ENCODE measurements at places on chromosomes 6 and 20.

- DNase-seq: no peak
Measured at GRCh38 chr6:138492871-138493270, 6.4 kb downstream of the NHSL1 start.

GRCh38 chr6:90411292-90411781, 114.7 kb upstream of the BACH2 start:
- DNase-seq: peak; percentile 72

DNA sequence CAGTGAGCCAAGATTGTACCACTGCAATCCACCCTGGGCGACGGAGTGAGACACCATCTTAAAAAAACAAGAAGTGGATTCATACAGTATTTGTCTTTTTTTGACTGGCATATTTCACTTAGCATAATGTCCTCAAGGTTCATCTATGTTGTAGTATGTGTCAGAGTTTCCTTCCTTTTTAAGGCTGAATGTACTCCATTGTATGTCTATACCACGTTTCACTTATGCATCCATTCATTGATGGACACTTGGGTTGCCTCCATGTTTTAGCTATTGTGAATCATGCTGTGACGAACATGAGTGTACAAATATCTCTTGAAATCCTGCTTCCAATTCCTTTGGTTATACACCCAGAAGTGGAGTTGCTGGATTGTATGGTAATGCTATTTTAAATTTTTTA, 28.9 kb upstream of the FAM83D start:
- DNase-seq: no peak

DNA sequence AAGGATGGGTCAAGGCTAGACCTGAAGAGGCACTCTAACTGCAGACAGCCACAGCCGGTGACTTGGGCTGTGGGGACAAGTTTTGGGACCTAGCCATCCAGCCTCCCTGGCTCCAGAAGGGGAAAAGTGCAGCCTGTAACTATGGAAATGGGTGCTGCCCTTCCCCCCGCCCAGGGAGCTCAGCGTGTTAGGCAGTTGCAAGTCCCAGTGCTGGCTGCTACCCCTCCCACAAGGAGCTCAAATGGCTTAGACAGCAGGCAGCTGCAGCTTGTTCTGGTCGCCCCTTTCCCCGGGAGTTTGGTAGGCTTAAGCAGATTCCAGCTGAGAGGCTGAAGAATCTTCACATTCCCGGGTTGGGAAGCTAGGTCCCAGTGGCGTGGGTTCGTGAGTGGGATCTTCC, 162.6 kb downstream of the FAM83B start:
- DNase-seq: no peak

DNA sequence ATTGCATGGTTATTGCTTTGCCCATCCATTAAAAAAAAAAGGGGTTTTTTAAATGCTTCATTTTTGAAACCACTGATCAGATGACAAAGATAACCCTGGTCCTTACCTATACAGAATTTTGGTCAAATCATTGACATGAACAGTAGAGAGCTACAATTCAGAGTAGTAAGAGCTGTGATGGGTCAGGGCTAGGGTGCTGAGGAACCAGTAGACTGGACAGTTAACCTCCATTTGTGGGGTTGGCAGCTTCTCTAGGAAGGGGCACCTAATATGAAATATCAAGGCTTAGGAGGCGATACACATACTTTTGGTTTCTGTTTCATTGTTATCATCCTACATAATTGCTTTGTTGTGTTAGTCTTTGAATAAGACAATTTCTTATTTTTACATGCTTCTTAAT, 55.1 kb downstream of the ORC3 start:
- DNase-seq: no peak

- DNase-seq: no peak
Measured at GRCh38 chr20:6185268-6185667, 62.4 kb upstream of the FERMT1 start.

DNA sequence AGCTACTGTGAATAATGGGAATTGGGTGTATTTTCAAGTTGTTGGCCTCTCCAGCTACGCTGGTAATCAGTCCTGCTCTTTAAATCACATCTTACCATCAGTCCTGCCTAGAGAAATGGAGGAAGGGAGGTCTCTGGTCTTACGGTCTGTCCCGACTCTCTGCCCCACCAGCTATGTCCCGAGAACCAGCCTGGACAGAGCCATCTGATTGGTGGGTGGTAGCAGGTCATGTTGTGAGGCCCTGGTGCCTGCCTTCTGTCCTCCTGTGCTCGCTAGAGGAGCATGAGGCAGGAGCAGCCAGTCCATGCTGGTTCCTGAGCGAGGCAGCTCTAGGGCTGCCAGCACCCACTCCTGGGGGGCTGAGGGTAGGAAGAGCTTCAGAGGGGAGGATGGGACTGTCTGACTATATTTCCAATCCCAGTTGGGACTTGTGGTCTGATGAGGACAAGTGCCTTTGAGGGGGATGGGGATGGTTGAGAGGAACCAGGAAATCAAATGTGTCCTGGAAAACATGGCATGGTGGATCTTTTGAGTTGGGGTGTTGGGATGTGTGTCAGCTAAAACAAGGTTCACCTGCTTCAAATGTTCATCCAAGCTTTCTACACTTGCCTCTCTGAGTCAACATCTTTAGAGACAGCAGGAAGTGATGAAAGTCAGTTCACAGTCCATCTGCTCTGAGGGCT, 33.0 kb downstream of the SYNJ2 start:
- DNase-seq: no peak

- DNase-seq: no peak
Measured at GRCh38 chr6:49339096-49339495, 124.0 kb downstream of the MMUT start.

DNA sequence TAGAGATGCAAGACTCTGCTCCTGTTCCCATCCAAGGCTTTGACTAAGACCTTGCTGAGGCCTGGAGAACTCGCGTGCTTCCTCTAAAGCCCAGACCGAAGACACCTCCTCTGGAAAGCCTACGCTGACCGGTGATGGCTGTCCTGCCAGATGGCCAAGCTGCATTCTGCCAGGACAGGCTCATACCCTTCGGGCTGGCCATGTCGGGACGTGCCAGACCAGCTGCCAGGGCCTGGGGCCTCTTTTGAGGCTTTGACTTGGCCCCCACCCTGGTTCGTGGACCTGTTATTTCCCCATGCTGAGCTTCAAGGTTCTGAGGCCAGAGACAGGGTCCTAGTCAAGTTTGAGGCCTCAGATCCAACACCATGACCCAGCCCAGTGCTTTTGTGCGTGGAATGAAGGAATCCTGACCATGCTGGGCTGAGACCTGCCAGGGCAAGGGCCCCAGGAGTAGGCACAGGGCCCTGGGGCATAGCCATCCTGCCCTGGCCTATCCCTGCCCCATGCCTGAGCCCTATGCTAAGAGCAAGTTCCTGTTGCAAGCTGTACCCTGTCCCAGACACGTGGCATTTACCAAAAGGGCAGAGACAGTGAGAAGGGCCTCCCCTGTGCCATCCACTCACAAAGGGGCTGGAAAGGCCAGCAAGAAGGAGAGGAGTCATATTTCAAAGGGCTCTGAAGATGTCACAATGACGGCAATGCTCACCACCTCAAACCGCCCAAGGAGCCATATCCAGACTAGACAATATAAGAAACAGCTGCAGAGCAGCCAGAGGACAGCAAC, 42.8 kb downstream of the MRPL14 start:
- no peak for DNase-seq

DNA sequence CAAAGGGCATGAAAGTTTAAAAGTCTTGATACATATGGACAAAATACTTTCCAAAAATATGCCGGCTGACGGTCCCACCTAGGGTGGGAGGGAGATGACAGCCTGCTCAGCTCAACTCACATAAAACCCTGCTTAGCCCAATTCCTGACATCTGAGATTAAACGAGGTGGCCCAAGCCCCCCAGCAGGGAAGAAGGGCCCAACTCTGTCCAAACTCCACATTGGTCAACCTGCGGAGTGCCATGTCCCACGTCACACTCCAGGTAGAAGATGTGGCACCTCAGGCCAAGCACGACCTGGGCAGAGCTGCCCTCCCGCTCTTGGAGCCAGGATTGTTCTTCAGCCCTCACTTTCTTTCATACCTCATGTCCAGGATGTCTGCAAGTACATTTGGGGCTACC, 48.2 kb downstream of the FGD2 start:
- DNase-seq: no peak

DNA sequence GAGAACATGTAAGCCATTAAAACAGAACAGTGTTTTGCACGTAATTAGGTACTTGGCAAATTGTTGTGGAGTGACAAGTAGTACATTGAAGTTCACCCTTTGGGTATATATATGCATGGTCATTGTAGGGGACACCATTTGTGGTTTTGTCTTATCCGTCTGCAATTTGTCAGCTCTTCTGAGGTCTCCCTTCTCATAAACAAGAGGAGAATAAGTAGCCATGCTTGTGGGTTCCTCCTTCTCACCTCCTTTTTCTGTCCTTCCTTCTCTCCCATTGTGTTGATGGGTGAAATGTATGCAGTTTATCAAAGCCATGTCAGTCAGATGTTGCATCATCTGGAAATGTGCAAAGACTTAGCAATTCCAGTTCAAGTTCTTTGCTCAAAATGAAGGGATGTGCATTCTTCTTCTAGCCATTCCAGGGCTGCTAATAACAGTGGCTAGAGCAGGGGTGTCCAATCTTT, 70.9 kb downstream of the QKI start:
- DNase-seq: no peak

- DNase-seq: no peak
Measured at GRCh38 chr20:14525426-14525825, 188.0 kb upstream of the FLRT3 start.

DNA sequence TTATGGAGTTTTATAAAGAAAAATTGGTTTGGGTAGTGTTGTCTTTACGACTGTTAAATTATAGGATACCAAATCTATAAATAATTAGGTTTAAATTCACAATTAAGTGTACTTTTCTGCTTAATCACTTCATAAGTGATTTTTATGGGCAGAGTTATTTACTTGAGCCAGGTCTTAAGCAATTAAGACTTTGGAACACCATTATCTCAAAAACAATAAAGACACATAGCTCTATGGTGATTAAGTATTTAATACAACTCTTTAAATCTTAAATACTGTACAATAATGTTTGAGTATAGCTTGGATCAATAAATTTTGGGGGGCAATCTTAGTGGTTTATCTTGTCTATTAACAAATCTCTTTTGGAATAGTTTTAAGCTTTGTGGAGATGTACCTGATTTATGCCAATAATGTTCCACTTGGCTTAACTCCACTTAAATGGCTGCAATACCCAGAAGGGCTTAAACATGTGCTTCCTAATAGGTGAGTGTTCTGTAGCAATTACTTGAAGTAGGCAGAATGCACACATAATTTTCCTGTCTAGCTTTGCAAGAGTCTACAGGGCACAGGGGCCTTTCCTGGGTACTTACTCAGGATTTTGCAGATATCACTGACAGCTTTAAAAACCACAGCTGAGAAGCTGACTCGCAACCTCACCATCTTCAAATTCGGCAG, 7.5 kb downstream of the FERMT1 start:
- no peak for DNase-seq

GRCh38 chr6:136117081-136117480, 133.0 kb downstream of the MTFR2 start:
- no peak for DNase-seq

- DNase-seq: no peak
Measured at GRCh38 chr6:42693725-42694323, 28.6 kb downstream of the PRPH2 start.

DNA sequence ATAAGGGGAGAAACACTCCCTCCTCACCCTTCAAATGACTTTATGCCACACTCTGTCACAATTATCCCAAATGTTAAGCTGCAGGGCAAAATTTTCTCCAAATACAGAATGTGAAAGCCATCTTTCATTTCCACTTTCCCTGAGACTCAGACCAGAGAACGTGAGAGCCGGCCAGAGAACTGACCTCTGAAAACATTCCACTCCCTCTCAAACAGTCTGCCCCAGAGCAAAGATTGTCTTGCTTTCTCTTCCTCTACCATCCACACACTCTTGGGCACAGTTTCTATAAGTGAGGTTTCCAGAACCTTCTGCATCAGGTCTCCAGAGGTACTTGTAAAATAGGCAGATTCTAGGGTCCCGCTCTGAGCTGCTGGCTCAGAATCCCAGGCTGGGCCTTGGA, 278.1 kb downstream of the FRK start:
- DNase-seq: no peak

DNA sequence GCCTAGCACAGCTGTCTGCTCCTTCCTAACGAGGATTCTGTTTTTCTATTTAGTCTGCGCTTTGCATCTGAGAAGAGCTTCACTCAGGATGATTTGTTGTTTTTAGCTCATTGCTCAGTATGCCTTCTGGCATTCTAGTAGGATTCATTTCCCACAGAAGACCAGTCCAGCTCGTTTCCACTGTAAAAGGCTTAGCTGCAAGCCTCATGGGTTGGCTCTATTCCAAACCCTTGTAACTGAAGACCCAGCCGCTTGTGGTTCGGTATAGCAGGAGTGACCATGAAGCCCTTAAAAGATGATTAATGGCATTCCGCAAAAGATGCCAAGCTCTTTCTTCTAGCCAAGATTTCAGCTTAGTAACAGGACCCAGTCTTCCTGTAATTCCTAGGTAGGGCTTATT, 7.2 kb downstream of the ADGRF1 start:
- DNase-seq: peak; percentile 99

GRCh38 chr6:41040940-41041536, 1.2 kb upstream of the TSPO2 start:
- DNase-seq: no peak

DNA sequence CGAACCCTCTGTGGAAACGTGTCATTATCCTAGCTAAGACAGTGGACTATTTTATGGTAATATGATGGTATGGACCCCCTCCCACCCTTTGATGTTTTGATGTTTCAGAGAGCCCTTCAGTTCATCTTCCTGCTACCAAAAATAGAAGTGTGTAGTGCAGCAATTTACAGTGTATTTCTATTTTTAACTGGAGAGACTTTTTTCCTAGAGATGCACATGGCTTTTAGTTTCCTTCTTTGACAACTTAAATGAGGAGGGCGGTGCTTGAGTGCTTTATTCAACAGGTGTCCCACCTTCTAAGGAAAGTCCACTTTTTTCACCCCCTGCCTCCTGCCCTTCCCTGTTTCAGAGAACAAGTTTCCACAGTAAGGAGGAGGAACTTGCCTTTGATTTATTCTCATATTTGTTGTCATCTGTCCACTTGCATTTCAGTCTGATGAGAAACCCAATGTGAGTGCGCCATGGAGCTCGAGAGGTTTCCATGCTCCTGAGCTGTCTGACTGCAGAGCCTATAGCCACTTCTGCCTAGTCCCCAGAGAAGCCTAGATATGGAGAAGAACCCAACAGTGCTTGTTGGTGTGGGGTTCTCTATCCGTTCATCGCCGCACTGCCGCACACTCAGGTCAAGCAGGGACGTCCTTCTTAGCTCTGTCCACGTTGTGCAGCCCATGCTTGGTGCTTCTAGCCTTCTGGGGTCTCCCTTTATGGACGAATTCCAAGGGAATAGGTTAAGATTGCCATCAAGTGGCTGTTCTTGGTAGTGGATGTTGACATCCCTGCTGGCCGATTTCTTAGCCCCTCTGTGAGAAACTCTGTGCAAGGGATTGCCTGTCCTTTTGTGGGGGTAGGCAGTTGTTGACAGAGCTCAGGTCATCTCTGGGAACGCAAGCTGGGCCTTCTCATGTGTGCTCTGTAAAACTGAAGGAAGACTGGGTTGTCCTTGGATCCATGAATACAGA, 144.2 kb downstream of the JARID2 start:
- peak; percentile 74 for DNase-seq

GRCh38 chr6:27617046-27617687, 144.3 kb upstream of the ZNF184 start:
- DNase-seq: peak; percentile 41

- no peak for DNase-seq
Measured at GRCh38 chr20:51525241-51526105, 17.0 kb downstream of the NFATC2 start.

GRCh38 chr6:1109134-1109533, 202.8 kb upstream of the FOXQ1 start:
- no peak for DNase-seq
